Right forelimb (tissue), 1 donor: ENCODE measurements at places on chromosomes 5 and 9.

DNA sequence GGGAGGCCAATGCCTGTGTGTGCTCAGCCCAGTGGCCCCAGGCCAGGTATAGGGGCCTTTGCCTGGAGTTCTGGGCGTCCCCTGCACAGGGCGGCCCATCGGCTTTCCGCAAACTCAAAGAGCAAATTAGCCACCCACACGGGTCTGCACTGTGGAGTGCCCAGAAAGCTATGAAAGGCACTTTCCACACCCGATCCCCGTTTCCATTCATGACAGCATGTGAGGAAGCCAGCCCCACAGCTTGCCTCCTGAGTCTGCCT, 5.2 kb downstream of the DBH start:
- DNase-seq = no peak

- DNase-seq = no peak
Observed at GRCh38 chr9:36637491-36638270, 65.0 kb downstream of the MELK start.

GRCh38 chr5:171868236-171868635, 82.6 kb downstream of the SMIM23 start:
- DNase-seq = no peak

DNA sequence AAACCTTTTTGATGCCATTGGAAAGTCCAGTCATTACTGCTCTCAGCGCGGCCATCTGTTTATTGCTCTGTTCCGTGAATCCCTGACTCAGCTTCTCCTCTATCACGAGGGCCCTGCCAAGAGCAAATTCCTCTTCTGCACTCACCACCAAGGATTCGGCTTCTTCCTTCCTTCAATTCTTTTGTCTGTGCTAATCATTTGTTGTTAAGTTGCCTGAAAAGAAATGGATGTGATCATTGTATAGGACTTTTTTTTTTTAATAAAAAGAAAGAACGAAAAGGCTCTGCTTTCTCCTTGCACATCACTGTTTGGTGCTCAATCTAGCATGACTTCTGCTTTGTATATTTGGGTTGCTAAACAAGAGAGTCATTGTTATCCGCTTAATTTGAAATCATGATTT, 128.7 kb upstream of the PIK3R1 start:
- DNase-seq = no peak

GRCh38 chr5:57776035-57776434, 293.4 kb upstream of the ACTBL2 start:
- DNase-seq = no peak

- no peak for DNase-seq
Observed at GRCh38 chr5:120432861-120433260, 31.2 kb upstream of the PRR16 start.

DNA sequence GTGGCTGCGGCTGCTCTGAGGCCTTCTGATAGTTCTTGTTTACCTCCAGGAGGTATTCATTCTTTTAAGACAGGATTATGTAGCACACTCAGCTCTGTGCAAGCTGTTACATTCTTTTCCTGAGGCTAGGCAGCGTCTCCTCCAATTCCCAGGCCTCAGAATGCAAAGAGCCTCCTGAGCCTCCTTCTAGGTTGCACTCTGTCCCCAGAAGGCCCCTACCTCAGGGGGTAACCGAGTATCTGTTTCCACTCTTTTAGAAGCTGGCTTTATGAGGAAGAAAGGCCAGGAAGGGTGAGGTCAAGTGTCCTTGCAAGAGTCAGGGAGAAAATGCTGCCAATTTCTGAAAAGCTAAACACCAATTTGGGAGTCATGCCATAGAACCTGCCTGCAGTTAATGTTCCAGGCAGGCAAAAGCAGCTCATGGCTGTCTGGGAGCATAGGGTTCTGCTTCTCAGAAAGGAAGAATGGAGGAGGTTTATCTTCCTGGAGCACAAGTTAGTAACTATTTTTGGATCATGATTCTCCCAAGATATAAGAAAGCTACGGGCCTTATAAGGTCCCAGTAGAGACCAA, 178.9 kb downstream of the SEMA6A start:
- DNase-seq = no peak

DNA sequence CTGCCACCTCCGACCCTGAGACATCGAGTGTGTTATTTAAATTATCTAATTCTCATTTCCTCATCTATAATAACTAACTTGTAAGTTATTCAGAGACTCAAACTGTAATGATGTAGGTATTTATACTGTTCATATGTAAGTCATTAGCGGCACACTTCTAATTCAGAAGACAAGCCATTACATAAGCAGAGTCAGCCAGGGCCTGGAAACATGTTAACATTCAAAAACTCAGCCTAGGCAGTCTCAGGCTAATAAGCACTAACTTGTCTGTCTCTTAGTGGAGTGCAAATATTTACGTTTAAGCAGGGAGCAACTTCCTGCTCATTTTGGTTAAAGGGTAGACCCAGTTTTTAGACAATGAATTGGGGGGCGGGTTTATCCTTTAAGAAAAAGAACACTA, 598.4 kb downstream of the ACTL7B start:
- DNase-seq = no peak

GRCh38 chr9:117325831-117326230, 89.0 kb downstream of the ASTN2 start:
- DNase-seq = no peak
